HS-27A (cell line): ENCODE measurements at places on chromosomes 4 and X.

DNA sequence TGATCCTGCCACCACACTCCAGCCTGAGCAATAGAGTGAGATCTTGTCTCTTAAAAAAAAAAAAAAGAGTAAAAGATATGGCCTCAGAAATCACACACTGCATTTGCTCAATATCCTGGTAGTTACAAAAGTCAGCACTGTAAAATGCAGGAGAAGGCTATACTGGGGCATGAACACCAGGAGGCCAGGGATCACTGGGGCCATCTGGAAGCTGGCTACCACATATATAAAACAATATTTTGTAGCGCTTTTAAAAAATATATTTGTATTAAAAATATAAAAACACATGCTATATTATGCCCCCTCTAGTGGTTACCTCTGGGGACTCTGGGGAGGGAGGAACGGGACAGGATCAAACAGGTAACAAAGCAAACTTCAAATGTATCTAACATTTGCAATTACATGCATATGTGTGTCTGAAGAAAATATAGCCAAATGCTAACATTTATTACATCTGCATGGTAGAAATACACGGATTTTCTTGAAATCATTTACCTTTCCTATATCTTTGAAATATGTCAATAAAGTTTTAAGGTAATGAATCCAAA is 4.0 kb downstream of the C4orf46 start:
- DNase-seq = no peak

DNA sequence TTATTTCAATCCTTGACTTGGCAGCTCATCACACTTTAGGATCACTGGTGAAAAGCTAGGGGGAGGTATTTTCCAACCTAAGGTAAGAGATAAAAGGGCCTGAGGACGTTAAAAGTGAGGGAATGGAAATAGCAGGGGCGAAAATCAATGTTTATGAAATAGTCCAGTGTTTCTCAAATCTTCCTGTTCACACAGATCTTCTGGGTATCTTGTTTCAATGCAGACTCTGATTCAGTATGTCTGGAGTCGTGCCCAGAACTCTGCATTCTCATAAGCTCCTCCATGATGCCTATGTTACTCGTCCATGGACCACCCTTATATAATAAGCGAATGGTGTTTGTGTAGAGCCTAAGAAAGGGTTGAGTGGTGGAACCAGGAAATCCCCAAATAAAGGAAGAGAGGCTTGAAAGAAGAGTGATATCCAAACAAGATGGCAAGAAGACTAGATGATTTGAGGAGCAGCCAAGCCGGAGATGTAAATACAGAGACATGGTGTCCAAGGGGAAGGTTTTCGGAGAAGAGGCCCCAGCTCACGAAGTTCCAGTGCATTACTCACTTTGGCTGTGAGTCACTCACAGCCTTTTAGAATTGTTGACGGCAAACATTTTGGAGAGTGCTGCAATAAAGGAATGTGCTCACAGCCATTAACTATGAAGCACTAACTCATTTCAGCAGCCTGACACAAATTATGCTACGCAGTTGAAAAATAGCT is 215.6 kb upstream of the PPARGC1A start:
- peak; percentile 51 for DNase-seq

DNA sequence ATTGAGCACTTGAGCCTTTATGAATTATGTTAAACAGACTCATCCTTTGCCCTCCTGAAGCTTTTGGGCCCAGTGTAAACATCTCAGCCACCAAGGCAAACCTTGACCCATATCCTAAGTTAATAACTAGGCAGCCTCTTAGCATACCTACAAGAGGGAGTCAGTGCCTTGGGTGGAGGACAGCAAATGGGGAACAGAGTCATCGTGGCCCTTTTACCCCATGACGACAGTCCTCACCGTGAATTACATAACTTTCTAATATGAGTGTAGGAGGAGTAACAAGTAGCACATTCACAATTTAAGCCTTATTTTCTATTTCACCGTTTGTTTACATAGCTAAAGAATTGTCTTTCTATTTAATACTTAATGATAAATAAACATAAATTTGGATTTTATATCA is 16.8 kb downstream of the CLDN22 start:
- no peak for DNase-seq

GRCh38 chr4:35963974-35964515 is 280.3 kb downstream of the ARAP2 start:
- no peak for DNase-seq

- DNase-seq = no peak
Measured at GRCh38 chr4:113607147-113607720, 154.3 kb downstream of the CAMK2D start.

DNA sequence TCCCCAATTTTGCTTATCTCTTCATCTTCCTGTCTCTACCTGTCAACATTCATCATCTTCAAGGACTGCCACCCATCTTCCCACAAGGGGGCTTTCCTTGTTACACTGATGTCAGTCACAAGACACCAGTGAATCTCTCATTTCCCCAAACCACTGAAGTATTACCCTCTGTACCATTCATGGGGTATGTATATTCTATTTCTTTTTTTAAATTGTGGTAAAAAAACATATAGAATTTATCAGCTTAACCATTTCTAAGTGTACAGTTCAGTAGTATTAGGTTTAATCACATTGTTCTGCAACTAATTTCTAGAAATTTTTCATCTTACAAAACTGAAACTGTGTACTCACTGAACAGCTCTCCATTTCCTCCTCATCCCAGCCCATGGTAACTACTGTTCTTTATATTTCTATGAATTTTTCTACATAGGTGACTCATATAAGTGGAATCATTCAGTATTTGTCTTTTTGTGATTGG is 98.6 kb downstream of the LARP7 start:
- DNase-seq = no peak
